ENCODE measurements at places on chromosomes 13 and 19.

GRCh38 chr13:47237571-47237970 is 340.7 kb upstream of the HTR2A start:
- no peak for DNase-seq

- DNase-seq, result no peak
Observed at GRCh38 chr19:14181906-14182305, 24.1 kb downstream of the ADGRL1 start.

DNA sequence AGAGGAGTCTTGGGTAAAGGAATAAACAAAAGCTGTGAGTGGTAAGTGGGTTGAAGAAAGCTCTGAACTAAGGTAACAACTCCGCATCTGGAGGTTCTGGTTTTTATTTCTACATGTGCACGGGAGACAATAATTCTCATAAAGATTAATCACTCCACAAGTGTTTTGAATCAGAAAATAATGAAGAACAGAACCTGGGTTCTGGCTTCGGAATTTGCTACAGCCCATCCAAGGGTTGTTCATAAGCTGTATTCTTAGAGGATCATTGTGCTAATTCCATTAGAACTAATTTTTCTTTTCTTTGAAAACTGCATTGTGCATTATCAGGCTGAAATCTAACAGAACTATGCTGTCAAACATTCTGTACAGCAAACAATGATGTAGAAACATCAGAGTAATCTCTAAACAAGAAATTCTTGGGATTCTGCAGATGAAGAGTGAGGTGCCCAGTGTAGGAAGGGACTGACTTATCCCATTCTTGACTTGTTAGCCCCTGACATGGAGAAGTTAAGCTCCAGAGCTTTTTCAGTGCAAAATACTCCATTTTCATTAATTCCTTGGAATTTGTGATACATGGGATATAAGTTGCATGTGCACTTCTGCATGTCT is 368.2 kb downstream of the COG6 start:
- no peak for DNase-seq

- DNase-seq, result peak; percentile 24
Observed at GRCh38 chr19:11578258-11579142, 1.1 kb upstream of the ACP5 start.

GRCh38 chr13:97108530-97108900 is 113.6 kb upstream of the MBNL2 start:
- DNase-seq, result no peak

DNA sequence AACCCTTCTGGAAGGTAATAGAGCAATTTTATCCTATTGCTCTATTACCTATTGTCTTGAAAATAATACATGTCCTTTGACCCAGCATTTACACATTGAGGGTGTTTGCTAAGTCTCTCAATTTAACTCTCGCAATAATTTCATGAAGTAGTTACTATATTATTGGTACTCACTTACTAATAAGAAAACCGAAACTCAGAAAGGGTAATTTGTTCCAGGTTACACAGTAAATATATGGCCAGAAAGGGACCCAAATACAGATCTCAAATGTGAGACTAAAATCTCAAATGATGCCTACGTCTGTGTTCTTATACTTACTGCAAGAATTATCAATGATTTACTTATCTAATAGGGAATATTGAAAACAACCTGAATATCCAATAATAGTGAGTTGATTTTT is 29.7 kb upstream of the FAM216B start:
- DNase-seq, result no peak

DNA sequence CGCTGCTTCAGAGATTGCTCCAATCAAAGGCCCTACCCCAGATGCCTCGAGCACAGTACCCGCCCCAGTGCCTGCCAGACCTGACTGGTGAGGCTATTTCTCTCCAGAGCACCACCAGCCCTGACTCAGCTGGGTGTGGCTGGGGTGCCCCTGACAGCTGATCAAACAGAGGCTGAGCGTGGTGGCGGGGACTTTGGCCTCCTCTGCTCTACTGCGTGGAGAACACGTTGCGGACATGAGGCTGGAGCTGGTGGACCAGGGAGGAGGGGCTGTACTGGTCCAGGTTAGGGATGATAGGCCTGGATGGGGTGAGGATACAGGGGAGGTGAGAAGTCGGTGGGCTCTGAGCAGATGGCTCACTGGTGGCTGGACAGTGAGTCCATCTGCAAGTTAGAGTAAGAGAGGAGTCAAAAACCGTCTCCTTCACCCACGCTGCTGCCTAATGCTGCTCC is 3.5 kb upstream of the DOCK6 start:
- DNase-seq, result no peak

GRCh38 chr13:108268466-108269112 is 929 bp upstream of the TNFSF13B start:
- no peak for DNase-seq

DNA sequence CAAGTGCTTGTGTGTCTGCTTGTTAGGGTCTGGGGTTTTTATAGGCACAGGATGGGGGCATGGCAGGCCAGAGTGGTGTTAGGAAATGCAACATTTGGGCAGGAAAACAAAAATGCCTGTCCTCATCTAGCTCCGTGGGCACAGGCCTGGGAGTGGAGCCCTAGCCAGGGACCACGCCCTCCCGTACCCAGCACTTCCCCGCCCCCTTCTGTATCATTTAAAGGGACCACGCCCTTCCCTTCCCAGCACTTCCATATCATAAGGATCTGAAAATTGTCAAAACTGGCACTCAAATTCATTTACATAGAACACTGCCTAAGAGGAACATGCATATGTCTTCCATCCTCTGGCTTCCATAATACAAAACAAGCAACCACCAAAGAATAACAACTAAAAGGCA is 185.8 kb downstream of the B3GLCT start:
- DNase-seq, result no peak

GRCh38 chr19:15813916-15814315 is 1.5 kb downstream of the OR10H1 start:
- DNase-seq, result no peak

- DNase-seq, result peak; percentile 63
Observed at GRCh38 chr13:21478881-21479808, 20.0 kb upstream of the ZDHHC20 start.

DNA sequence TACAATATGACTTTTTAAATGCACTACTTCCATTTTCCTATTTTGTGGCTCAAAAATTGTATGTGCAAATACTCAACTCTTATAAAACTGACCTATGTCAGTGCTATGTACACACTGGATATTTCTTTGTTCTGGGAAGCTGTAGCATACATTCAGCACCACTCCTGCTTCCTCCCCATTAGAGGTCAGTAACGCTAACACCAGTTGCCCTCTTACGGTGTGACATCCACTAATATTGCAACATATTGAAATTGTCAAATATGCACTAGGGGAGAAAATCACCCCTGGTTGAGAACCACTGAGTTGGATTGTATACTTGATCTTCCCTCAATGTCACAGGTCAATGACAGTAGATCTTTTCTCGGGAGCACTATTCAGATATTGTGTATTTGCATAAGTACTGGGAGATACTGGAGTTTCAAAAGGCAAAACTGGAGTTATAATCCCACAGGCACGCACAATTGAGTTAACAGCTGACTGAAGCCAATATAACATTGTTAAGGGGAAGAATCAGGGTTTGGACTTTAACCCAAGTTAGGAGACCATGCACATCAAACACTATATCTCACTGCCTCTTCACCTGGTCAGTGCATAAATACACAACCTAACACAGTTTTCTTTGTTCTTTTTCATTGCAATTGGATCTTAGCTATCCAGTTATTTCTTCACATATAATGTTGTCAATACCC is 1276.5 kb upstream of the MIR17HG start:
- DNase-seq, result no peak

- DNase-seq, result no peak
Observed at GRCh38 chr19:5448374-5448773, 6.8 kb upstream of the ZNRF4 start.

DNA sequence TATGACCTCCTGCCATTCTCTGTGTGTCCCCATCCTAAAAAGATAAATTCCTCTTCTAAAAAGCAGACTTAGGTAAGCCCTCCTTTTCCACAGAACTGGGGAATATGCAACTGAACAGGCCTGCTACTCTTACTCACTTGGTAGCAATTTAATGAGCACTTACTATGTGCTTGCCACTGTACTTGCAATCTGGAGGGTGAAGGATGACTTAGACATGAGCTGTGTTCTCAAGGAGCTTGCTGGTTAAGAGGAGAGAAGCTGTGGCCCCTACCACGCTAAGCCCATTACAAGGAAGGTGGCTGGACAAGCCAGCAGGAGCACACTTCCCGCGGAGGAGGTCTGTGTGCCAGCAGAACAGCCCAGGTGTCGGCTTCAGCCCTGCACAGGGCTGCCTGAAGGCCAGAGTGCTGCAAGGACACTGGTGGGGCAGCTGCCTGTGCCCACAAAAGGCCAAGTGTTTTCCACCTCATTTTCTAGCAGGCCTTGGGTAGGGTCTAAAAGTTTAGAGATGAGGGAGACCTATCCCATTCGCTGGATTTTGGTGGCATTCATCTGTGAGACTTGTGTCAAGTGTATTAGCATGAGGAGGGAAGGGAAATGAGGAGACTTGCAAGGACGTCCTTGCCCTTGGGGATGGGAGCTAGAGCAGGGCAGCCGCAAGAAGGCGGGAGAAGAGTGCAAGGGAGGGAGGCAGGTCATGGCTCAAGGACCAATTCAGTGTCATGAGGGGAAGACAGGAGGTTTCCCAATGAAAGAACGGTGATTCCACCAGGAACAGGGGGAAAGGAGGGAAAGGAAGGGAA is 52.0 kb downstream of the COL4A1 start:
- no peak for DNase-seq

DNA sequence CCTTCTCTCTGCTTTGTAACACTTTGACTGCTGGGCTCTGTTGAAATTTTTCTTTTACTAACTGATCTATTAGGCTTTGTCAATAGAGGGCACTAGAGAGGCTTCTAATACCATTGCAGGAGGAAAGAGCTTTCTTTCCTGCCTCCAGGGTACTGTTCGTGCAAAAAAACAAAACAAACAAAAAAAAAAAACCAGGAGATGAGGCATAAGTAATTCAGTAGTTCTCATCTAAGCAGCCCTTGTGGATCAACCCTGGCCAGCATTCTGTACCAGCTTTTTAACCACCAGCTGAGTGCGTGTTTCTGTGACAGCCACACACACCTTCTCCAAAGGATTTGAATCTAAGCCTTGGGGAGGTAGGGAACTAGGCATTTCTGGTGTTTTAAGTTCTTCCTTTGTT is 1707.6 kb upstream of the SLC10A2 start:
- no peak for DNase-seq

- DNase-seq, result no peak
Observed at GRCh38 chr19:2138061-2138728, 13.2 kb downstream of the AP3D1 start.

GRCh38 chr19:55304279-55304978 is 20.6 kb downstream of the BRSK1 start:
- peak; percentile 20 for DNase-seq

DNA sequence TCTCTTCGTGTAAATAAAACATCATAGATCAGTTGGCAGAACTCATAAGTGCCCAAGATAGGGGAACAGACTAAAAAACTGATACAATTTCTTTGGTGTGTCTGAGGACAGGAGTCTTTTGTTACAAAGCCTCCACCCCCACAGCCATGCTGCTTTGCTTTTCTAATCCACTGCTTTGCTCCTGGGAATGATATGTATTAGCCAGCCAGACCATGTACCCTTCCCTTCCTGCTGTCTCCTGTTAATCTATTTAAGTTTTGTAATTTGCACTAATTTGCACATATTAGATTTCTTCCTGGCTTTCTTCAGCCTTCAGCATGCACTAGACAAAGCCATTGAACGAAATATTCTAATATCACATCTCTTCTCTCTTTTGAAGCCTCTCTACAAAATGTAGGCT is 130.5 kb downstream of the MAB21L1 start:
- no peak for DNase-seq

DNA sequence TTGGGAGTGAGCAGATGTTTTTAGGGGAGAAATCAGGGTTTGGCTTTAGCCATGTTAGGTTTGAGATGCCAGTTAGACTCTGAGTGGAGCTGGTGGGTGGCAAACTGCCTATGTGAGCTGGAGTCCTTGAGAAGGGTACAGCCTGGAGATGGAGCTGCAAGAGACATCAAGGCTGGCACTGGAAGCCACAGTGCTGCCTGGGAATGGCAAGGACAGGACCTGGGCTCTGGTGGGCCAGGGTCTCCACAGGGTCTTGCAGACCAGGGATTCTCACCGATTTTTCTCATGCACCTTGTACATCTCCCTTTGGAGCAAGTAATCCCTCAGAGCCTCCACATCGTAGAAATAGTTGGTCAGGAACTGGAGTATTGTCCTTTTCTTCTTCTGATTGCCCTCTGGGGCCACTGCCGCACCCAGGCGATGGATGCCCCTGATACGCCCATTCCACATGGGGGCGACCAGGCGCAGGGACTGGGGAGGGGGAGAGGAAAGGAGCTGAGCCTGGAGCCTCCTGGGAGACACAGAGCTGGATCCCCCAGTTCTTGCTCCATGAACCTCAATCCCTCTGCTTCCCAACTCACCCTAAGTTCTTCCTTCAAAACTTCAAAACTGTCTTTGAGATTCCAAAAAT is 1.7 kb downstream of the DMAC2 start:
- DNase-seq, result no peak

DNA sequence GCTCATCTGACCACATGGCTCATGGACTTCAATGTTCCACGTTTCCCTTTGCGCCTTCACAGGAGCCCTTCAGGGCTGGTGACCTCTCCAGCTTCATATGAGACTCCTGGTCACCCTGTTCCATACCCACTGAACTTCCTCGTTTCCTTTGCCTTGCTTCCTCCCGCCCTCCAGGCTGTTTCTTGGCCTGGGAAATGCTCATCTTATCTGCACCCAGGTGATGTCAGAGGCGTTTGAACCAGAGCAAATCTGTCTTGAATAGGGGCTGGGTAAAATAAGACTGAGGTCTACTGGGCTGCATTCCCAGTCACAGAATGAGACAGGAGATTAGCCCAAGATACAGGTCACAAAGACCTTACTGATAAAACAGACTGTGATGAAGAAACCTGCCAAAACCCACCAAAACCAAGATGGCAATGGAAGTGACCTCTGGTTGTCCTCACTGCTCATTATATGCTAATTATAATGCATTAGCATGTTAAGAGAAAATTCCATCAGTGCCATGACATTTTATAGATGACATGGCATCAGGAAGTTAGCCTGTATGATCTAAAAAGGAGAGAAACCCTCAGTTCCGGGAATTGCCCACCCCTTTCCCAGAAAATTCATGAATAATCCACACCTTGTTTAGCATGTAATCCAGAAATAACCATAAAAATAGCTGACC is 102.7 kb downstream of the DCLK1 start:
- DNase-seq, result no peak

Measured in stimulated activated CD4-positive, alpha-beta T cell treated with anti-CD3 and anti-CD28 coated beads, Interleukin-4, amount 100 ng/mL, for 24 hours (primary cell).